ENCODE measurements at places on chromosomes 12 and 14.

GRCh38 chr14:33529787-33530757, 420.8 kb downstream of the EGLN3 start:
- no peak for DNase-seq

- DNase-seq, result no peak
Measured at GRCh38 chr12:6548556-6548955, 7.3 kb downstream of the IFFO1 start.

GRCh38 chr12:109462868-109463692, 14.0 kb downstream of the KCTD10 start:
- no peak for DNase-seq

DNA sequence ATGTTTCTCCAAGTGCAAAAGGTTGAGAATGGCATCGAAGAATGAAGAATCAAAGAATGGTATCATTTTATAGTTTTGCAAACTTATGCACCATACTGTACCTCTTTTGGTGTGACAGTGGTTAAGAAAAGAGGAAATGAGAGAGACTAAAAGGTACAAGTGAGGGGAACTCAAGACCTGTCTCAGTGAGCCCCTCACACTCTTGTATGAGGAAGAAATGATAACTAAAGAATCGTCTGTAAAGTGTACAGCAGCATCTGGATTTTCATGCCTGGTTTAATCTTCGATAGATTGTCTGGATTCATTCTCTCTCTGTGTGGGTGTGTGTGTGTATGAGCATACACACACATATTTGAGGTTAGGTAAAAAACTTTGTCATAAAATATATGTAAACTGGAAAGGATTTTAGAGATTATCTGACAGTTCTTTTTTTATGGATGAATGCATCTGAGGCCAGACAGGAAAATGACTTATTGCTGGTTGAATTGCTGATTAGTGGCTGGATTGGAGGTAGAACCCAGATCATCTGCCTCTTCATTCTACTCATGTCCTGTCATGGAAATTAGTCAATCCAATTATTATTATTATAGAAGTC, 16.0 kb upstream of the SLC38A2 start:
- DNase-seq, result no peak

DNA sequence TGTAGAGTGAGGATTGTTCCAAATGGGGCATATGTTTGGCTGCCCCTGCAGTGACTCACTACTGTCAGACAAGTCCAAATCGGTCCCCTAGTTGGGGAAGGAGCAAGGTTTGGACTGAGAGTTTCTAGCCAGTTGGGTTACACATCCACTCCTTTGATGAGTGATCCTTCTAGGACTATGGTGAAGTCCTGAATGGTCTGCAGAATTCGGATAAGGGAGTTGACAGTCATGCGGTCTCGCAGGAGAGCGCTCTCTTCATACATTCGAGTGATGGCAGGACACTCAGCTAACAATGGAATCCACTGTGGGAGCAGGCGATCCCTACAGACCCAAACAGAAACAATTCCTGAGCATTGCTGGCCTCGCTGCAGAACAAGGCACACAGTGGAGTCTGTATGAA, 61.5 kb upstream of the SINHCAF start:
- no peak for DNase-seq

- no peak for DNase-seq
Measured at GRCh38 chr12:22729957-22730443, 105.0 kb downstream of the ETNK1 start.

GRCh38 chr12:91870872-91871707, 274.6 kb downstream of the BTG1 start:
- no peak for DNase-seq

All from activated naive CD4-positive, alpha-beta T cell (primary cell).